ENCODE measurements at places on chromosomes 1 and 21. TPM values are rescaled to one million over a fixed set of nuclear protein-coding genes. Genes with fewer than 3 reads are reported as not detected.

The CHRM3 gene
- 0.24 TPM for total RNA-seq

The CLCNKA gene
- 0.16 TPM for total RNA-seq

The OLFML3 gene
- total RNA-seq, result 264 TPM

The LINGO4 gene
- total RNA-seq, result not detected

The HCN3 gene
- 2.1 TPM for total RNA-seq

The RGS16 gene
- total RNA-seq, result 1.1 TPM

The SLC25A34 gene
- total RNA-seq, result 0.65 TPM

The FCGR3B gene
- total RNA-seq, result not detected

The GBP5 gene
- 1.7 TPM for total RNA-seq

The DYNLT4 gene
- total RNA-seq, result not detected

The PRDM16 gene
- total RNA-seq, result 0.32 TPM

The DENND2C gene
- total RNA-seq, result 3.6 TPM

The SLC19A2 gene
- 5.6 TPM for total RNA-seq

The RRP1B gene
- 22.6 TPM for total RNA-seq

The EXTL1 gene
- total RNA-seq, result 2.3 TPM

The TMPRSS15 gene
- not detected for total RNA-seq

Data from hair follicle dermal papilla cell (primary cell).